ENCODE measurements at places on chromosomes 1 and 21.

GRCh38 chr1:79215311-79215710 lies 208.8 kb upstream of the ADGRL4 start:
- DNase-seq, result no peak

GRCh38 chr21:42223826-42224575 lies 5.1 kb downstream of the ABCG1 start:
- DNase-seq, result no peak

DNA sequence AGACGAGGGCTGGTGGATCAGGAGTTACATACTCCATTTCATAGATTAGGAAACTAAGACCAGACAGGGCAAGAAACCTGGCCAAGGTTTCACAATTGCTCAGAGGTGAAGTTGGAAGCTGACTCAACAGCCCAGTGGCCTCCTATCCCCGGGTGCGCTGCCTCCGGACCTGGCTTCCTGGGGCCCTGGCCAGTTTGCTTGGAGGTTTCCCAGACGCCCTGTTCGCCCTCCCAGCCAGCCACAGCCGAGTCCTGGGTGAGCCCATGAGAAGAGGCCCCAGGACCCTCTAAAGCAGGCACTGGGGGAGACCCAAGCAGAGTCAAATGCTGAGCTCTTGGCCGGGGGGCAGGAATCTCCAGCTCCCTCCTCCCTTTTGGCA lies 180.1 kb downstream of the ZBTB18 start:
- DNase-seq, result no peak

DNA sequence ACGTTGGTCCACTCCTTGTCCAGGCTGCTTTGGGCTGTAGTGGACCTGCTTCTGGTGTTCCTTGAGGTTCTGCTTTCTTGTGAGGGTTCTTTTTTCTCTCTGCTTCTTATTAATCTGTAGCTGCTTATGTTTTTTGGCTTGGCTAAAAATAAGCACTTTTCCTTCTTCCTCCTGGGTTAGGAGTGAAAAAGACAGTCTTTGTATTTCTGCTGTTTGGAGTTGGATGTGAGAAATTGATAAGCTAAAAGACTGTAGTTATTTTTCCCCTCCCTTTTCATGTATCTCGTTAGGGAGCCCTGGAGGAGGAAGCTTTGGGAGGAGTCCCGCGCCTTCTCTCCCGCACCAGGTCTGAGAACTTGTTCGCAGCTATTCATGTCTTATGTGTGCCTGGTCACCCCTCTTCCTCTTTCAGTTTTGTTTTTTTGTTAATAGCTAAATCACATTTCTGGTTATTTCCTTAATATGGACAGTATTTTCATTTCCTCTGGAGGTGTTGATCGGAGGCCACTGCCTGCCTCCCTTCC lies 79.0 kb downstream of the GALNT2 start:
- DNase-seq, result peak; percentile 67

DNA sequence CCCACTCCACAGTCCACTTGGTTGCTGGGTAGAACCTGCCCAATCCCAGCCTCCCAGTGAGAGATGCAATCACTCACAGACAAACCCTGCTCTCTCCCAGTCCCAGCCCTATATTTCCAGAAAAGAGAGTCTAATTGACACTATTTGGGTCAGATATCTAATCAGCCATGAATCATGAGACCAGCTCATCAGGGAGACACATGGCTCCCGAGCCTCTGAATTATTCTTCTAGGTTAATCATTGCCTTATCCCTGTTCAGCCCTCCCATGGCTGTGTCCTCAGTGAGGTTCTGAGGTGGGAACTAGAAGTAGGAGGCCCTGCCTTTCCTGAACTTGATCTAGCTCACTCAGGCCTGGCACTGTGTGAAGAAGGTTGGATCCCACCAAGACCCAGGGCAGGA lies 49.9 kb upstream of the ZC3H12A start:
- DNase-seq, result no peak

DNA sequence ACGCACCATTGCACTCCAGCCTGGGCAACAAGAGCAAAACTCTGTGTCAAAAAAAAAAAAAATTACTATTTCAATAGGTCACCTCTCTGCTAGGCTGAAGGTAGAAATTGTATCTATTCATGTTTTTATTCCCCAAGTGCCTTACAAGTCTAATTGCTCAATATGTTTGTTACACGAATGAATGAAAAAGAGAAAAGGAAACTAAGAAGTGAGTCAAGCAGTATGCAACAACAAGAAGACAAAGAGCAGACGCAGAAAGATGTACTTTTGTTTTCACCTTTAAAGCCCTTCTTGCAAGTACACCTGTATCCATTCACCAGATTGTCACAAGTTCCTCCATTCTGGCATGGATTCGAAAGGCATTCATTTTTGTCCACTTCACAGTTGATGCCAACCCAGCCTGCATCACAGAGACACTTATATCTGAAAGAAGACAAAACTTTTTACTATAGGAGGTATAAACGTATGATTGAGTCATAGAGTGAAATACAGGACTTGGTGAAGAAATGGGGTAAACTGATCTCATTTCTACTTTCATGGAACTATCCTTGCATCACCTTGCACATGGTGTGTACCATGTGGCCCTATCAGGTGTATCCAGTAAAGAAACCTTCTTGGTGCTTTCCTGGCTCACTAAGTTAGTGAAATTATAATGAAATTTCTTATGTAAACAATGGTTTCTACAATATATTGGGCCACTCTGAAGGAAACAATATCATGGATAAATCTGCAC lies 57.1 kb upstream of the ADAM30 start:
- no peak for DNase-seq

DNA sequence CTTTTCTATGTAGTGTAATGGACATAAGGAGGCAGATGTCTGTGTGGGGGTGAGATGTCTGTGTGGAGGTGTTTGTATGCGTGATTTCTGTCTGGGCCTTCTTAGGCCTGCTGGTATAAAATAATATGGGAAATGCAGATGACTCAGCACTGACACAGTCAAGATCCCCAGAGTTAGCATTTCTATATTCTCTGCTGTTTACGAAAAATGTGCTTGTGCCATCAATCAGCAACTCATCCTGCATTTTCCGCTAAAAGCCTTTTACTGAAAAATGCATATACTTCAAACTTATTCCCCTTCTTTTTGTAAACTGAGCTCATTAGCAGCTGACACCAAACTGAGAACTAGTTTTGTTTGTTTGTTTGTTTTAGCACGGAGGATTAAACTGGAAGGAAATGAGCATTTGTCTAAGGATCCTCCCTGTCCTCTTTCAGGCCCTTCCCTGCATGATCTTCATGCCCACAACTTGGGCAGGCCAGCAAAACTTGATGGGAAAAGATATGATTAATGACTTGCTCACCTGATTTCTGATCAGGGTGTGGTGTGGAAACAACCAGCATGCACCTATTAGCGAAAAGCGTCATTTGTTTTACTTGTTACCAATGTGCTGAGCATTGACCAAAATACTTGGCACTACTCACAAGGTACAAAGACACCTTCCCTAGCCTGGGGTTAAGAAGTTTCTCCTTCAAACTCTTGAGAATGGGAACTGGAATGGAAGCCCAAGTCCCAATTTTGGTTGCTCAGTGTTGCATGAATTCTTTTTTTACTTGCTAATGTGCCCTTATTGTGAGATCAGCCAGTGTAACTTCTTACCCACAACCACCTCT lies 77.4 kb downstream of the NDUFS5 start:
- DNase-seq, result no peak

DNA sequence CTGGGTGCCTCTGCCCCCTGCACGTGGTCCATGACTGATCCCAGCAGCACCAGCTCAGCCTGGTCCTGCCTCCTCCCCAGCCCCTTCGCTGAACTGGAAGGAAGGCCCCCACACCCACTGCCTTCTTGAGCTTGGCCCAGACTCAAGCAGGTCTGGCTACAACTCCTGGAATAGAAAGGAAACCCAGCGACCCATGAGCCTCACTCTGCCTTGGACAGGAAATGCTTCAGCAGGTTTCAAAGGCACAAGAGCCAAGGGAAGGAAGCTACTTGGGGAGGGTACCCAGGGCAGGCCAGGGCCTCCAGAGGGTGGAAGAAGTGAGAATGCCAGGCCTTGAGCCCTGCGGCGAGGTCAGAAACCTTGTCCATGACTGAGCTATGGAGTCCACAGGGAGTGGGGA lies 35.9 kb upstream of the RD3 start:
- DNase-seq, result no peak

GRCh38 chr1:23585321-23586022 lies 26.2 kb upstream of the ID3 start:
- peak; percentile 88 for DNase-seq

- DNase-seq, result no peak
Measured at GRCh38 chr1:177439301-177439700, 268.5 kb downstream of the BRINP2 start.

GRCh38 chr1:60913039-60913438 lies 169.3 kb upstream of the NFIA start:
- DNase-seq, result no peak

DNA sequence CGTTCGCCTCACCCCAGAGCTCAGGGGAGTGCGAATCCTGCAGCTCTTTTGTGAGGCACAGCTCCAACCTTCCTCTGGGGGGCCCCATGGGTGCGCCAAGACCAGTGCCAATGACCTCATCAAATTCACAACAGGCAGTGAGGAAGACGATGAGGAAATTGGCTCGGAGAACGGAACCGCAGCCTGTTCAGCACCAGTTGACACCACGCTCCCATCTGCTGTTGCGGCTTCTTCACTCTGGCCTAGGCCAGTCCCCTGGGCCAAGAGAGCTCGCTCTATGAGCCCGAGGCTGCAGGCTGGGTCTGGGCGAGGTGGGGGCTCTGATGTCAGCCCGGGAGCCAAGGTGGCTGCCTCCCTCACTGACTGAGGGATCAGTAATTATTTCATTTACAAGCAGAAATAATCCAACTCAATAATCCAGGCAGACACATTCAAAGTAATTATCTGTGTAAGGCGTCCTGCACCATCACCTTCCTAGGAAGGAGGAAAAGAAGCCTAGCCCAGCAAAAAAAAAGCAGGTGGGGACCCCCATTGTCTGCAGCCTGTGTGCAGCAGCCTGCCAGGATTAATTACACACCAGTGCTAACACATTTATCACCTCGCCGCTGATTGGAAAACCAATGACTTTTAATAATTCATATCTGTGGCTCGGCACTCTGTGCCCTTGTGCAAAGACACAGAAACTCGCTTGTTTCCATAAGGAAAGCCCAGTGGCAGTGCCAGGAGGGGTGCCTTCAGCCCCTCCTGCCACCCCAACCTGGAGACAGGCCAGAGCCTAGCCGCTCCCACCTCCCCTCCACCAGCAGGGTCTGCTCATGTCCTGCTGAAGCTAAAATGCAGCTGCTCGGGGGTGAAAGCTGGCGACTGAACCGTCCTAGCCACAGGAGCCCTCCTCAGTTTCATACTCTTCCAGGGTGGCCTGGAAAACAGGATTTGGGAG lies 1.9 kb downstream of the PLEKHA6 start:
- peak; percentile 78 for DNase-seq

DNA sequence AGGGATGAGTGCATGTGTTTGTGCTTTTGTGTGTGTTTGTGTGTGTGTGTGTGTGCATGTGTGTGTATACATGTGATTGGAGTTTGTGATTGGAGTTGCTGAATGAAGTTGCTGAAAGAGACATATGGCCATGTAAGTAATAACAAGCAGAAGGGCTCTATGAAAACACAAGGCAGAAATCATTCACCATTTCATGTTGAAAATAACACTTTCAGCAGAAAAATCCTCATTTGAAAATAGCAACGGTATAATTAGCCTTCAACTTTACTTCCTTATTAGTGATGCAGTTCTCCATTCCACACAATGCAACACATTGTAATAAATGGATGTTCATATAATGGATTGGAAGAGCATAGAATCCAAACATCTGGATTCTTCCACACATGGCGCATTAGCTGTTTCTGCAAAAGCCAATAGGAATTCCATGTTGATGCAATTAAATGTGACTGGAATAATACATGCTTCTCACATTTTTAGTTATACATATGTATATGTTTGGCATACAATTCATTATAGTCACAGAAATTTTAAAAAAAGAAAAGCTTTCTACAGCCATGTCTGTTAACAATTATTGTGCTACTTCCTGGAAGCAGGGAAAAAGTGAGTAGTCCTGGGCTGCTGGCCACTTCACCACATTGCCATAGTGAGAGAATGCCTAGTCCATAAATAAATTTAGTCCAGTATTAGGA lies 538.0 kb downstream of the LTN1 start:
- DNase-seq, result no peak

GRCh38 chr1:37730376-37730775 lies 34.5 kb downstream of the EPHA10 start:
- peak; percentile 57 for DNase-seq

DNA sequence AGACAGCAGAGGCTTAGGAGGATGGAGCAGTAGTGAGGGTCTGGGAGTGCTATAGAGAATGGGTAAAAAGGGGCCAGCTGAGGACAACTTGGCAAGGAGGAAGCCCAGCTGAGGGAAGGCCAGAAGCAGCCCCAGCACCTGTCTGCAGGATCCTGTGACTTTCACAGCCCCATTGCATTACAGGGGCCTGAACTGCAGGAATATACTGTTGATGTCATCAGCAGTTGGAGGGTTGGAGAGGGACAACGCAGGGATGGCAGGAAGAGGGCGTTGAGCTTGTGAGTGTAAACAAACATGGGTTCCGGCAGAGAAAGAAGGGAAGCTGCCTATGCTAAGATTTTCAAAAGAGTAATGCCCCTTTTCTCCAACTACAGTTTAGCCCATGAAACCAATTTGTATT lies 628.5 kb downstream of the SMYD3 start:
- DNase-seq, result no peak

GRCh38 chr1:55600242-55600641 lies 385.1 kb upstream of the USP24 start:
- DNase-seq, result no peak

GRCh38 chr1:22406722-22407495 lies 44.7 kb upstream of the ZBTB40 start:
- DNase-seq, result no peak

Data from inflammatory macrophage (primary cell).